AML-193 (cell line): ENCODE measurements at places on chromosomes 13 and 19.

DNA sequence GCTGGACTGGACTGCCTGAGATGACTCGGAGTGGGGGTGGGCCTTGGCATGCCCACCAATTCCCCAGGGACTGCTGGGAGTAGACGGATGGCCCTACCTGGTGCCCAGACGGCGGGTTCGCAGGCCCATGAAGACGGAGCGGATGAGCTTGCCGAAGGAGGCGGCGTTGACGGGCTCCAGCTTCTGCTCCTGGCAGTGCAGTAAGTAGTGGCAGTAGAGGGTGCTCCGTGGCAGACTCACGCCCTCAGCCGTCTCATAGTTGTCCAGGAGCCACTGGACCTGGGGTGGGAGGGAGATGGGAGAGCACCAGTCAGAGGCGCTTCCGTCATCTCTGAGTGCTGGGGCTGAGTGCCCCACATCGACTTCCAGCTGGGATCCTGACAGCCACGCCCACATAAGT, 17.6 kb downstream of the DCAF15 start:
- no peak for DNase-seq

GRCh38 chr13:27919659-27919933, 204 bp upstream of the PDX1 start:
- no peak for DNase-seq

DNA sequence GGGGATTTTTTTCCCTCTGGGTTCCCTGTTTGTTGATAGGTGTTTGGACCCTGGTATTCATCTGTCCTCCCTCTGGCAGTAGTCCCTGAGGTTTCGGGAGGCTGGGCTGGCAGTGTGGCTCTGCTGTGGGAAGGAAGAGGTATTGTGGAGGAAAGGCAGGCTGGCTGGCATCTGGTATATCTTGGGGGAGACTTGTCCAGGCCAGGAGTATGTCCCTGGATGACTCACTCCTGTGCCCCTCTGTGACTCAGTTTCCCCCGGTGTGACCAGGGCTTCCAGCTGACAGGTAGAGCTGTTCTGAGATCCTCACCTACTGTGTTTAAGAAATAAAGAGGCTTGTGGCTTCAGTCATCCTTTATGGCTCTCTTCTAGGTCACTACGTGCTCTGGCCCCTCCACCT, 14.2 kb upstream of the ZNF492 start:
- DNase-seq = no peak

DNA sequence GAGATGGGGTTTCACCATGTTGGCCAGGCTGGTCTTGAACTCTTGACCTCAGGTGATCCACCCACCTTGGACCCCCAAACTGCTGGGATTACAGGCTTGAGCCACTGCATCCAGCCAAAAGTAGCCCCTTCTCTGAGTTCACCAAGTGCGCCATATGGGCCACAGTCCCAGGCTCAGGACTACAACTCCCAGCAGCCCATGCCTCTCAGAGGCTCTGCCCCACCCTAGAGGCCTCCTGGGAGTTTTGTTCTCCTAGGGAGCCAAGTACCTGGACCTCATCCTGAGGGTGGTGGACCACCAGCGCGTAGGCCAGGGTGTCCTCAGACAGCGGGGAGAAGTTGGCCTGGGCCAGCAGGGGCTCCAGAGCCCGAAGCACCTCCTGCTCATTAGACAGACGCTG, 18.8 kb downstream of the TMEM143 start:
- no peak for DNase-seq

DNA sequence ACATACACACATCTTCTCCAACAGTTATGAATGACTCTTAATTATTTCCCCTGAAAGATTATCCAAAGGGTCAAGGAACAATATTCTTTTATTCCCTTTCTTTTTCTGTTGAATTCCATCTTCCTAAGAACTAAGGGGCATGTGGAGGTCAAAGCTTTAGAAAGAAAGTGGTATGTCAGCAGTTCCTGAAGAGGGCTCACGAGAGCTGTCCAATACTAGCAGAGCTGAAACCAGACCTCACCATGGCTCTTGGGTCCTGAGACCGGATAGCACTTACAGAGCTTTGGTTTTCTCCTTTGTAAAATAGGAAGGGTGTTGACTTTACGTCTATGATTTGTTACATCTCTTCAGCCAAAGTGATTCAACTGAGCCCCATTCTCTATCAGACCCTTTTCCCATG, 109.8 kb upstream of the FREM2 start:
- DNase-seq = no peak

DNA sequence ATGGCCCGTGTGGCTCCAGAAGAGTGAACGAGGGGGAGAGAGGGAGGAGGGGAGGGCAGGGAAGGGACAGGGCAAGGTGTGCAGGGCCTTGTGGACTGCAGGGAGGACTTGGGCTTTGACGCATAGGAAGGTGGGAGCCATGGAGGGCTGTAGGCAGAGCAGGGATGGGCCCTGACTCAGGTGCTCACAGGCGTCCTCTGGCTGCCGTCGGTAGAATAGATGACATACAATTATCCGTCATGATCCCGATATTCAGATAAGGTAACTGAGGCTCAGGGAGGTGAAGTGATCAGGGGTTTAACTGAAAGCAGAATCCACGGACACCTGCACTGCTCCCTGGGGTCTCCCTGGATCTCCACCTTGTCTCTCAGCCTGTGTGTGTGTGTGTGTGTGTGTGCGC, 3.4 kb downstream of the C3 start:
- DNase-seq = no peak

- DNase-seq = no peak
Measured at GRCh38 chr13:104008541-104009435, 942.6 kb upstream of the SLC10A2 start.

- DNase-seq = peak; percentile 21
Measured at GRCh38 chr19:46616631-46617322, 8.1 kb downstream of the PTGIR start.

DNA sequence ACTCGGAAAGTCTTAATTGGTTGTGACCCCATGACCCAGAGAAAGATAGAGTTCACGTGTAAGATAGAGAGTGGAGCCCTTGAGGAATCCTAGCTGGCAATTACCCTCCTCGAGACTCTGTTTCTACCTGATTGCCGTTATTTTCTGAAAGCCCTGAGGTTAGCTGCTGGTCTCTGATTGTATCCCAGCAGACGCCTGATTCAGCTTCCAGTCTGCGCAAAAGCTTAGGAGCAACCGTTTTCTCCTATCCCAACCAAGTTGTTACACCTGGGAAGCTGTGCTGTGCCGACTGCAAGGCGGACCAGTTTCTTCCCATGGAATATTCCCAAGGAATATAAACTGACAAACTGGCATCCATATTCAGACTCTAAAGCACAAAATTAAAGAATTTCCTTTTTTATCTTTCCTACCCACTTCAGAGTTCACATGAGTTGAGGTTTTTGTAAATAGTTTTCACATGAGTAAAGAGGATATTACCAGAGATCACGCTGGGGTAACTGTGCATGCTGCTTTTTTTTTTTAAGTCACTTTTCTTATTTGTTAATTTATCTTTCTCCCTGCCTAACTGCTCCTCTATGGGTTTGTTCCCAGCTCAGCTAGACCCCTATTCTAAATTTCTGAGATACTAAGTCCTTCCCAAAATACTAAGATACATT, 1.5 kb upstream of the TRPC4 start:
- DNase-seq = no peak

GRCh38 chr19:4138445-4138844, 14.5 kb upstream of the MAP2K2 start:
- no peak for DNase-seq

GRCh38 chr13:75787249-75787928, 151.3 kb downstream of the LMO7 start:
- no peak for DNase-seq

GRCh38 chr13:108218044-108218974, at the start of gene ABHD13:
ABHD13 (plus strand) TSS chr13:108218392; CDS start chr13:108229219, 10,827 bp downstream.
- peak; percentile 89 for DNase-seq

- no peak for DNase-seq
Measured at GRCh38 chr13:94419304-94419924, 60.1 kb downstream of the DCT start.

GRCh38 chr19:5530701-5531100, 37.1 kb downstream of the TINCR start:
- DNase-seq = no peak

- no peak for DNase-seq
Measured at GRCh38 chr19:5473646-5474045, 18.4 kb downstream of the ZNRF4 start.

DNA sequence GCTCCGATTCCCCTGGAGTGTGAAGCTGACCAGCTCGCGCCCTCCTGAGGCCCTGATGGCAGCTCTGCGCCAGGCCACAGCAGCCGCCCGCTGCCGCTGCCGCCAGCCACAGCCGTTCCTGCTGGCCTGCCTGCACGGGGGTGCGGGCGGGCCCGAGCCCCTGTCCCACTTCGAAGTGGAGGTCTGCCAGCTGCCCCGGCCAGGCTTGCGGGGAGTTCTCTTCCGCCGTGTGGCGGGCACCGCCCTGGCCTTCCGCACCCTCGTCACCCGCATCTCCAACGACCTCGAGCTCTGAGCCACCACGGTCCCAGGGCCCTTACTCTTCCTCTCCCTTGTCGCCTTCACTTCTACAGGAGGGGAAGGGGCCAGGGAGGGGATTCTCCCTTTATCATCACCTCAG, 20.3 kb downstream of the CKM start:
- no peak for DNase-seq

DNA sequence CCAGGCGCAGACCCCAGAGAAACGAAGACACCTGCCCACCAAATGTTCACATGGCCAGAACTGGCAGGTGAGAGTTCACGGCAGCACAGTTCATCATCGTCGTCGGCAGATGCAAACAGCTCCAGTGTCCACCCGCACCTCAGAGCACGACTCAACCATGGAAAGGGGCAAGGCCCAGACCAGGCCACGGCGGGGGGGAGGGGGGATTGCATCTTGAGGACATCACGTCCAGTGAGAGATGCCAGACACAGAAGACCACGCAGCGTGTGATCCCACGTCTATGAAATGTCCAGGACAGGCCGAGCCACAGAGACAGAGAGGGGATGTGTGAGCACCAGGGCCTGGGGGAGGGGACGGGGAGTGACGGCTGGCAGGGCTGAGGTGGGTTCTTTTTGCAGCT, 7.3 kb downstream of the RNF126 start:
- no peak for DNase-seq

GRCh38 chr19:13885826-13886365, 9.0 kb downstream of the NANOS3 start:
- DNase-seq = no peak

- no peak for DNase-seq
Measured at GRCh38 chr19:31275068-31275334, 74.2 kb downstream of the TSHZ3 start.

DNA sequence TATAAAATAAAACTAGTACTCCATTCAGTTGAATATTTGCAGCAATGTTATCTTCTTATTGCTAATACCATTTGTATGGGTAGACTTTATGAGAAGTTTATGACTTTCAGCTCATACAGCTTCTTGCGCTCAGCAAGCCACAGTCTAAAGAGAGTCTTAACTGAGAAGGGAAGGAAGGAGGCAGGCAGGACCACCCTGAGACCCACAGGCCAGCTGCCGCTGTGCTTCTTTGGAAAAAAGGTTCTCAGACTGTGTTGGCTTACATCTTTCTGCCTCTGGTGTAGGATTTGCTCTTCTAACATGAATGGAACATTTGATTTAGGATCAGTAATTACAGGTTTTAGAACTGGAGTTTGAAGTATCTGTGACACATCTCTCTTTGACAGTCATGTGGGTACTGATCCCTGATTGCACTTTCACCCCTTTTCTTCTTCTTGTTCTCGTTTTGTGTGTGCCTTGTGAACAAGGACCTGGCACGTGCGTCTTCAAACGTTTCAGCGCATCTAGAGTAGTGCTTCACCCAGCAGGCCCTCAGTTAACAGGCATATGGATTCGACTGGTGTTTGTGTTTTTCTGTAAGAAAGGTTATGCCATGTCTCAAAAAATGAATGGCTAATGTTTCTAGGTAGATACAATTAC, 7.1 kb upstream of the GPR18 start:
- DNase-seq = no peak

DNA sequence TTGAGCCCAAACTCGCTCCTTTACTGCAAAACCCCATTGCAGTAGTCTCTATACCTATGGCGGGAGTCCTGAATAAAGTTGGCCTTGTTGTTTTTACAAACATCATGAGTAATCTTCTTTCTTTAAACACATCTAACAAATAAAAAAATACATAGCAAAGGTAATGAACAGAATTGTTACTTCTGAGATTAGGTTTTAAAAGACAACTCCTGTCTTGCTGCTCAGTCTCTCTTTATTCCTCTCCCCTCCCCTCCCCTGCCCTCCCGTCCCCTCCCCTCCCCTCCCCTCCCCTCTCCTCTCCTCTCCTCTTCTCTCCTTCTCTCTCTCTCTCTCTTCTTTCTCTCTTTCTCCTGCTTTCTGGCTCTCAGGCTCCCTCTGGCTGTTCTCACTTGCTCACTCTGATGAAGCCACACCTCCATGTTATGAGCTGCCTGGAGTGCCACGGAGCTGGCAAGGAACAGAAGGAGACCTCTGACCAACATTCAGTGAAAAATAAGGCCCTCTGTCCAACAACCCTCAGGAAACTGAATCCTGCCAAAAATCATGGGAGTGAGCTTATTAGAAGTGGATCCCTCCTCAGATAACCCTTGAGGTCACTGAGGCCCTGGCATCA, 300.7 kb upstream of the MIR17HG start:
- DNase-seq = no peak

- peak; percentile 96 for DNase-seq
Measured at GRCh38 chr19:2084993-2085720, 11.0 kb downstream of the MOB3A start.

DNA sequence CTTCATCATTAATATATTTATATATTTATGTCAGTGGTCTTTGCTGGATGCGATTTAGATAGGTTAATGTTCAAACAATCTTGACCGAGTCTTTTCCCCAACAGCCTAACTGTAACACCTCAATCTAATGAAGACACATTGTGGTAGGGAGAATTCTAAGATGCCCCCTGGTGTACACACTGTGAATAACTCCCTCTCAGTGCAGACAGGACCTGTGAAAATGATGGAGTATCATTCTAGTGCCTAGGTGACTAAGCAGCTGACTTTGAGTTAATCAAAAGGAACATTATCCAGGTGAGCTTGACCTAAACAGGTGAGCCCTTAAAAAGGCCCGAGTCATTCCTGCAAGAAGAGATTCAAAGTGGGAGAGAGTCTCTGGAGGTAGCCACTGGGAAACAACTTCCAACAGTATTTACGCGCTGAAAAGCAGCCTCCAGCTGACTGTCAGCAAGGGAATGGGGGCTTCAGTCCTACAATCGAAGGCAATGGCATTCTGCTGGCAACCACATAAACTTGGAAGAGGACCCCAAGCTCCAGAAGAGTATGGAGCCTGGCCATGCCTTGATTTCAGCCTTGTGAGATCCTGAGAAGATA, 28.0 kb upstream of the KBTBD7 start:
- peak; percentile 72 for DNase-seq

DNA sequence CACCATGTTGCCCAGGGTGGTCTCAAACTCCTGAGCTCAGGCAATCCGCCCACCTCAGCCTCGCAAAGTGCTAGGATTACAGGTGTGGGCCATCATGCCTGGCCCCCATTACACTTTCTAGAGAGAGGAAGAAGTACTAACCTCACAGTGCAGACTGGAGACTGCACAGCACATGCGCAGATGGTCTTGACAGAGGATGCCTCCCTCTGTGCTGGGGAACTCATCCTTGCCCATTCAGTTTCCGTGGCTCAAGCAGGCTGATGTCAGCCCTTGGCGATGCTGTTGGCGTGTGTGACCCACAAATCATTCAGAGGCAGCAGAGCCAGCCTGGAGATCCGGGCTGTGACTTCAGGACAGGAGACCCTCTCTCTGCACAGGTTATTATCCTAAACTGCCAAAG, 14.6 kb upstream of the FFAR2 start:
- no peak for DNase-seq

GRCh38 chr13:23025864-23026608, 154.7 kb upstream of the SGCG start:
- no peak for DNase-seq

- DNase-seq = peak; percentile 31
Measured at GRCh38 chr19:38319421-38320258, at the start of gene KCNK6. KCNK6 (plus strand) TSS chr19:38319845; CDS start chr19:38319951, 106 bp downstream.

- DNase-seq = peak; percentile 28
Measured at GRCh38 chr19:18274781-18275356, 617 bp upstream of the IQCN start.
